Mammary microvascular endothelial cell (primary cell): ENCODE measurements at places on chromosomes 2 and 18. TPM values are rescaled to one million over a fixed set of nuclear protein-coding genes. Genes with fewer than 3 reads are reported as not detected.

The PLEK gene
- 0.05 TPM in 1 of 2 replicates, not detected in the other for total RNA-seq

The SETBP1 gene
- under 0.01 TPM in 1 of 2 replicates, not detected in the other for total RNA-seq

The TRIB2 gene
- 25.7 and 26.7 TPM in 2 replicates for total RNA-seq

The PARD6G gene
- total RNA-seq = 1.1 and 1.9 TPM in 2 replicates

The TBR1 gene
- not detected in 2 replicates for total RNA-seq

The CPS1 gene
- 1.3 and 1.5 TPM in 2 replicates for total RNA-seq

The CSRNP3 gene
- under 0.01 and 0.05 TPM in 2 replicates for total RNA-seq

The SLC16A14 gene
- 0.60 and 1.5 TPM in 2 replicates for total RNA-seq

The CRYGC gene
- total RNA-seq = not detected in 2 replicates

The RGPD3 gene
- 0.10 and 0.13 TPM in 2 replicates for total RNA-seq

The TGOLN2 gene
- 88.4 and 101 TPM in 2 replicates for total RNA-seq

The IL18RAP gene
- not detected in 2 replicates for total RNA-seq

The DYNAP gene
- total RNA-seq = not detected in 2 replicates

The TUBA4B gene
- not detected in 2 replicates for total RNA-seq

The BABAM2 gene
- 22.3 and 29.8 TPM in 2 replicates for total RNA-seq

The LIMS3 gene
- 0.69 and 2.6 TPM in 2 replicates for total RNA-seq

The CFAP221 gene
- 0.07 TPM in 1 of 2 replicates, not detected in the other for total RNA-seq

The EIF5B gene
- 19.1 and 19.3 TPM in 2 replicates for total RNA-seq

The LYPD1 gene
- total RNA-seq = 24.4 and 26.4 TPM in 2 replicates

The FBLN7 gene
- total RNA-seq = 1.9 and 2.2 TPM in 2 replicates

The CLHC1 gene
- 0.93 and 1.1 TPM in 2 replicates for total RNA-seq

The GAREM1 gene
- 0.39 and 0.53 TPM in 2 replicates for total RNA-seq
